ENCODE measurements at places on chromosomes 6 and 20. TPM values are rescaled to one million over a fixed set of nuclear protein-coding genes. Genes with fewer than 3 reads are reported as not detected.
A peak's percentile ranks its signal among the peaks of the same experiment; 100 is the strongest.

DNA sequence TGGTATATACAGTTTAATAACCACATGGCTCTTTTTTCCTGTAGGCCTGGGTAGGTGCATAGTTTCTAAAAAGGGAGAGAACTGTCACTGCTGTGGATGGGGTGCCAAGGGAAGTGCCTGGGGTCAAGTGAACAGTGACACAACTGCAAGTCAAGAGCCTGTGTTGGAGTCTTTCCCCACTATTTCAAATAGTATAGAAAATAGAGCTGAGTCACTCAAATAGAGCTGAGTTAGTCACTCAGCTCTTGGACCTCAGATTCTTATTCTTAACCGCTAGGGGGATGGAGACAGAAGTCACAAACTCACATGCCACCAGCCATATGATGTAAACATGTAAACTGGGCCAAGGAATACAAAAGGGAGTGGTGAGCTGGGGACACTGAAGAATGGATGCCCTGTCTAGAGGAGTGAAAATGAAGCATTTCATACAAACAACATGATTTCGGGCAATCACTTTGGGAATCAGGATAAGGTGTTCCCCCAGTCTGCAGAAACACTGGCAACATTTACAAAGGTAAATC is 2.1 kb downstream of the NQO2 start:
- DNase-seq = peak; percentile 53

GRCh38 chr6:56957856-56958255 is 2.9 kb downstream of the BEND6 start:
- DNase-seq = no peak

DNA sequence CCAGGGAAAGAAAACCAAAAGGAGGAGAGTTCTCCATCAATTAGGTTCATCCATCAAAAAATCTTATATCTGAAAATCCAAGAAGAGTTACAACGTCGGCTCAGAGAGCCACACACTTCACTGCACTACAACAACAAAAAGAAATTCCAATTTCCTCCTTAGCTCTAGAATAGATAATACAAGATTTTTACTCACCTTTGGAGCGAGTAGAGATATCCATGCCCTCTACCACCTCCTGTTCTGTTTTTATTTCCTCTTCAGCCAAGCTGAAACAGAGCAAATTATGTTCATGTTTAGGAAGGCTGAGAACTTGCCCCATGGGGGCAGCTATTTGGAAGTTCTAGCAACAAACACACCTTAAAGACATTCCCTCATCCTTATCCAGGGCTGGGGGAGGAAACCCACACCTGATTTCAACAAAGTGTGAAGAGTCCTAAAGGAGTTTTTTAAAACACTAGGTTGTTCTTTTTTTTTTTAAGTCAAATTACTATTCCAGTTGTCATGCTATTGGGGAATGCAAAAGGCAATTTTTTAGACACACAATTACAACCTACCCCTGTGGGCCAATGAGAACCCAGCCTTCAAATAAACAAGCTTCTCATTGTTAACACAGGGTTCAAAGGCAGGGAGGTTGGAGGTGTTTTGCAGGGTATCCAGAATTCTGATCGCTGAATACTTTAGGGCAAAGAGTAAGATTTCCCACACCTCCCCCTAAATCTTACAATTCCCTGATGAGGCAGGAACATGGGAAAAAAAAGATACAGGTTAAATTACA is 8.7 kb downstream of the ZMYND8 start:
- DNase-seq = no peak

- DNase-seq = peak; percentile 29
Observed at GRCh38 chr6:142331601-142332000, 29.8 kb downstream of the ADGRG6 start.

DNA sequence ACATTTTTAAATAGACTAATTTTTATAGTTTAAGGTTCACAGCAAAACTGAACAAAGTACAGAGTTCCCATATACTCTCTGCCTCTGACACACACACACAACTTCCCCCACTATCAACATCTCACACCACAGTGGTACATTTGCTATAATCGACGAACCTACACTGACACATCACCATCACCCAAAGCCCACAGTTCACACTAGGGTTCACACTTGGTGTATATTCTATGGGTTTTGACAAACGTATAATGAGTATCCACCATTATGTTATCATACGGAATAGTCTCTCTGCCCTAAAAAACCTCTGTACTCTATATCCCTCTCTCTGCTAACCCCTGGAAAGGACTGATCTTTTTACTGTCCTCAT is 15.6 kb downstream of the TMEM30A start:
- no peak for DNase-seq

DNA sequence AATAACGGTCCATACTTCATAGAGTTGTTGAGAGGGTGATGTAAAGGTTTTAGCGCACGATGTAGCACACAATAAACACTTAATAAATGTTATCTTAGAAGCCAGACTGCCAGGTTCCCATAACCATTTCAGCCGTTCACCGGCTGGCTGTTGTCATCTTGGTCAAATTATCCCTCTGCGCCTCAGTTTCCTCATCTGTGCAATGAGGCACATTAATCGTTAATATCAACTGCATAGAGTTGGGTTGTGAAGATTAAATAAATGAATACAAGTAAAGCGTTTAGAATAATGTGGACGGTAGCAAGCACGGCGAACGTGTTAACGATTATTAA is 432 bp upstream of the PSMF1 start:
- no peak for DNase-seq

GRCh38 chr20:21289651-21290050 is 13.5 kb upstream of the XRN2 start:
- DNase-seq = no peak

- no peak for DNase-seq
Observed at GRCh38 chr20:32339116-32339515, 19.0 kb upstream of the ASXL1 start.

DNA sequence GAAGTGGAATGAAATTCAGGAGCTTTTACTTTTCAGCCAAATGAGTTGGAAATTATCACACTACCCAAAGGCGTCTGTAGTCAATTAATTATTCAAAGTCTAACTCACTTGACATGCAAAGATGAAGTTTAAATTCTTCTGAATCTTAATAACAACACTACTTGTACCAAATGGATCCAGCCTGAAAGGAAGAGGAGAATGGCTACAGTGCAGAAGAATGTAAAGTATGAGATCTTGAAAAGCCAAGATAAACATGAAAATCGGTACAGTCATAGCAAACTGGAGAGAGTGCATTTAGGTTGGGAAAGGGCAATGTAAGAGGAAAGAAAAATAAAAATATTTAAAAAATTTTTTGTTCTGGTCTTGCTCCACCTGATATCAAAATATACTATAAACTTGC is 195.5 kb downstream of the SIM1 start:
- DNase-seq = peak; percentile 90

- no peak for DNase-seq
Observed at GRCh38 chr20:4635781-4636180, 85.9 kb upstream of the PRND start.

- DNase-seq = no peak
Observed at GRCh38 chr20:41300886-41301285, 16.6 kb downstream of the ZHX3 start.

DNA sequence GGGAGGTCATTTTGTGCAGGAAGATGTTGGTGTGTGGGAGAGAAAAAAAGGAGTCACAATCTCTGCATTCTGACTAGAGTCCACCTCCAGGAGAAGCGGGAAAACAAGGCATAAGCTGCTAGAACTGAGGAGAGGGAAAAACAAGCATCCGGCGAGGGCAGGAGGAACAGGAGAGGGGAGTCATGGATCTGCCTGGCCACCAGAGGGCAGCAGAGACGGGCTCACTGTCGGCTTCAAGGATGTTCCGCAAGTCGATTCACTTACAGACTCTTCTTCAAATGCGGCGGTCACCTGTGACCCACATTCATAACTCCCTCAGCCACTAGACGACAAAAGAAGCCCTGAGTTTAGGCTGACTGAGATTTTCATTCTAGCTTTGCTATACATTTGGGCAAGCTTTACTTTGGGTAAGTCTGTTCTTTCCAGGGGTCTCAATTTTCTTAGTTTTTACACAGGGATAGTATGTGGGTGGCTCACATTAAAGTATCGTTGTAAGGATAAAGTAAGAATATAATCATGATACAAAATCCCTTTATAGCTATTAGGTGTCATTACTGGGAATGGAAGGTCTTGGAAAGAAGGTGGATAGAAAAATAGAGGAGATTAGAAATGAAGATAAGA is 6.6 kb upstream of the BTNL2 start:
- peak; percentile 30 for DNase-seq

DNA sequence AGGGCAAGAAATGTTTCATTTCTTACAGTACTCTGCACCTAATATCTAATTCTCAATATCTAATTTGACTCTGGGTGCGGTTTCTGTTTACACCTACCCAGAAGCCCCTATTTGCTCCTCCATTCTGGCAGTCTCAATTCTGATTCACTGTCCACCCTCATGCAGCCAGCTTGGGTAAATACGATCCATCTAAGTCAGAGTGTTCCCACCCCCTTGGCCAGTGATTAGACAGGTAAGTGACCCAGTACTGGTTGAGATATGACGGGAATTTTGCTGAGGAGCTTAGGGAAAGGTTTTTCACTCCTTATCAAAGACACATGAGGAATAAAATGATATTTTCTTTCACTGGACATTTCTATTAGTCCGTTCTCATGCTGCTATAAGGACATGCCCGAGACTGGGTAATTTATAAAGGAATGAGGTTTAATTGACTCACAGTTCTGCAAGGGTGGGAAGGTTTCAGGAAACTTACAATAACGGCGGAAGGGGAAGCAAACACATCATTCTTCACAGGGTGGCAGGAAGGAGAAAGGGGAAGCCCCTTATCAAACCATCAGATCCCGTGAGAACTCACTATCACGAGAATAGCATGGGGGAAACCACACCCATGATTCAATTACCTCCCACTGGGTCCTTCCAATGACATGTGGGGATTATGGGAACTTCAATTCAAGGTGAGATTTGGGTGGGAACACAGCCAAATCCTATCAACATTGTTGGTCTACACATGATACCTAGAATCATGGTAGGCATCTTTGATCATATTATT is 29.4 kb downstream of the GLO1 start:
- no peak for DNase-seq

DNA sequence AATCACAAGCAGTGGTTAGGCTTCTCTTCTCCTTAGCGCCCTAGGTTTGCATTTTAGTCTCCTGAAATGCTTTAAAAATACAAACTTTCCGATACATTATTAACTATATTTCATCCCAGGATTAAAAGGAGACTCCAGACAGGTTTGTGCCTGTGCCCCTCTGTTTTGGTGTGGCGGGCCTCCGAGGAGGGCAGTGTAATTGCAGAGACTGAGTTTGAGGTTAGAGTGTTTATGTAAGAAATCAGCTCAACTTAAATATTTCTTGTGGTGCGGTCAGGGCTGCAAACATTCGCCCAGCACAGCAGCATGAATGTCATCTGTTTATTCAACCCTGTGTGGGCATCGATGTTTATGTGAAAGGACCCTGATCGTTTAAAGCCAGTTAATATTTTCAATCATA is 130.4 kb upstream of the AKAP12 start:
- peak; percentile 55 for DNase-seq

GRCh38 chr6:16136621-16137450 is 8.0 kb downstream of the MYLIP start:
- DNase-seq = peak; percentile 94

DNA sequence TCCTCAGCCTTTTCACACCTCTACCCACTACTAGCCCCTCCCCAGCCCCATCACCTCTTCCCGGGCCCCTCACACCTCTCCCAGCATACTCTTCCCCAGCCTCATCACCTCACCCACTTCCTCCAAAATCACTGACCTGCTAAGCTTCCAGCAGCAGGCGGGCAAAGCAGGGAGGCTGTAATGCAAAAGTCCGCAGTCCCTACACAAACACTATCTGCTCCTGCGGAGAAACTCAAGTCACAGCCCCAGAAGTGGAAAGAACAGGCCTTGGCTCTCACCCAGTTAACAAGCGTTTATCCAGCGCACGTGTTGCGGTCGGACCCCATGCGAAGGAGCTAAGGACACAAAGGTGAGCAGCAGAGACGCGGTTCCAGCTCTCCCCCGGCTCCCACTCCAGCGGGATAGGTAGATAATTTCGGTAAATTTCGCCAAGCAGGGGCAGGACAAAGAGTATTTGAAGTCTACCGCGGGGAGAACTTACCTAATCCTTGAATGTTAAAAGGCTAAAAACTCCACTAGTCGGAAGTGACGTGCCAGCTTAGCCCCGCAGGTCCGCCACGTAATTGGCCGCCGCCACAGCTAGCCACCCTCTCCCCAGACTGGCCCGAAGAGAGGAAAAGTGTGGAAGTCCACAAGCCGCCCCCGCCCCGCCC is 728 bp upstream of the TRIM39 start:
- DNase-seq = peak; percentile 77

GRCh38 chr6:154950979-154951344 is 44.2 kb upstream of the TIAM2 start:
- no peak for DNase-seq

DNA sequence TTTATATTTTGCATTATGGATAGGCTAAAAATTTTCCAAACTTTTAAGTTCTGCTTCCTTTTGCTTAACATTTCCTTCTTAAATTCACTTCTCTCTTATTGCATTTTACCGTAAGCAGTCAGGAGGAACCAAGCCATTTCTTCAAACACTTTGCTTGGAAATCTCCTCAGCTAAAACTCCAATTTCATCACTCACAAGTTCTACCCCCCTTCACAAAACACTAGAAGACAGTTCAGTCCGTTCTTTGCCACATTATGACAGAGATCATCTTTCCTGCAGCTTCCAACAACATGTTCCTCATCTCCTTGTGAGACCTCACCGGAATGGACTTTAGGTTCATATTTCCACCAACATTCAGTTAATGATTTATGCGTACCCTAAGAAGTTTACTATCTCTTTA is 79.2 kb upstream of the LY86 start:
- no peak for DNase-seq

GRCh38 chr6:148398678-148399077 is 56.0 kb downstream of the SASH1 start:
- DNase-seq = no peak

DNA sequence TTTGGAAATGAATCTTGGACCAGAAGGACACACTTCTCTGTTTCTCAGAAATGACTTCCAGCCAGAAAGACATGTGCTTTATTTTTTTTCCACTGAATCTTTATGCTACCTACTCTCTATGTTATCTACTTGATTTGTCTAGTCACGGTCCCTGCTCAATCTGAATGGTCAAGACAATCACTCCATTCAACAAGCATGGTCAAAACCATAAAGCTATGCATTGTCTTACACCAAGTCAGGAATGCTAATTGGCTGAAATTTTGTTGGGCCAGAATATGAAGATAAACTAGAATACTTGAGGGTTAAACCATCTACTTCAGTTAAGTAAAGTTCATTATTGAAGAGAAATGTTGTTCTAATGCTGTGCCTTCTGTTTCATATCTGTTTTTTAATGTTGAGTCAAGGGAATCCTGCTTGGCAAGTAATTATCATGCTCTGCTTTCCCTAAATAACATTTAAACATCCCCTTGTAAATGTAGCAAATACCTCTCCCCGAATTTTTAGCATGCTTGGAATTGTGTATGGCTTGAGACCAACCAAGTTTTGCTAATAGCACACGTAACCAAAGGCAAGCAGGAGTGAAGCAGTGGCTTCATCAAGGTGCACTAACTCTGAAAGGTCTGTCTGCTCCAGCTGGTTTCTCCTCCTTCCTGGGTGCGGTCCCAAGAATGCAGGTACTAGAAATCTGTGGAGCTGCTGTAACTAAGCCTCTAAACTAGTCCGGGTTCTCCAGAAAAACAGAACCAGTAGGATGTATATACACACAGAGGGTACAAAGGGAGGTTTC is 190.3 kb upstream of the CDYL start:
- DNase-seq = no peak

The WFDC12 gene
- total RNA-seq = not detected

The CDYL gene
- total RNA-seq = 87.1 TPM

The PNLDC1 gene
- total RNA-seq = 0.11 TPM

The ZNF165 gene
- 0.48 TPM for total RNA-seq

The MOXD1 gene
- total RNA-seq = 3.5 TPM

The TP53TG5 gene
- total RNA-seq = not detected

The MLN gene
- not detected for total RNA-seq

The C6orf163 gene
- total RNA-seq = 1.6 TPM

The HDGFL1 gene
- not detected for total RNA-seq

The HRH3 gene
- total RNA-seq = 0.07 TPM

The RNF5 gene
- total RNA-seq = 60.0 TPM
